ENCODE measurements at places on chromosomes 5 and 9. TPM values are rescaled to one million over a fixed set of nuclear protein-coding genes. Genes with fewer than 3 reads are reported as not detected.
A peak's percentile ranks its signal among the peaks of the same experiment; 100 is the strongest.

Gene PLPP7
- 6.3 TPM for total RNA-seq

Gene OR2K2
- total RNA-seq = not detected

Gene DTWD2
- 8.2 TPM for total RNA-seq

DNA sequence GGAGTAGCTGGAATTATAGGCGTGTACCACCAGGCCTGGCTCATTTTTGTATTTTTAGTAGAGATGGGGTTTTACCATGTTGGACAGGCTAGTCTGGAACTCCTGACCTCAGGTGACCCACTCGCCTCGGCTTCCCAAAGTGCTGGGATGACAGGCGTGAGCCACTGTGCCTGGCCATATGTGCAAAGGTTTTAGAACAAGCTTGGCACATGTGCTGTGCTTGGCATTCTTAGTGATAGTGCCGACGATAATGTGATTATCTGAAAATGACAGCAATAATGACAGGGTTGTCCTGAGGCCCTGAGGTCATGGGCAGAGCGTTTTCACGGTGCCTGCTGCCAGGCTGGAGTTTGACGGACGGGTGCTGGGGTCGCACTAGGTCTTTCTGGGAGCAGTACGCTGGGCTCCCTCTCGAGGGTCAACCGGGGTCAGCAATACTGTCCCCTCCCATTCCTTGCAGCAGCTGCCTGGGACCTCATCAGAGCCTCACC is 42.6 kb downstream of the HMCN2 start:
- no peak overlapping the region for H3K27ac ChIP-seq
- H3K27me3 ChIP-seq = no peaks in the 10 kb centered on the region
- no peaks in the 10 kb centered on the region for H3K4me1 ChIP-seq

GRCh38 chr5:126526493-126526892 is 68.5 kb downstream of the ALDH7A1 start:
- H3K27ac ChIP-seq = peak overlapping the region; percentile 83
- DNase-seq = no peak
- no peaks in the 10 kb centered on the region for H3K36me3 ChIP-seq
- H3K27me3 ChIP-seq = no peaks in the 10 kb centered on the region

GRCh38 chr9:69221036-69221435 is 47.0 kb downstream of the TJP2 start:
- no peaks in the 10 kb centered on the region for H3K36me3 ChIP-seq
- no peaks in the 10 kb centered on the region for H3K4me1 ChIP-seq
- no peak for DNase-seq
- H3K4me3 ChIP-seq = no peak overlapping the region

Gene SLC45A2
- not detected for total RNA-seq

GRCh38 chr5:57410374-57411320 is 72.0 kb downstream of the ACTBL2 start:
- H3K36me3 ChIP-seq = no peaks in the 10 kb centered on the region
- no peak for DNase-seq
- no peak overlapping the region for H3K4me3 ChIP-seq
- H3K4me1 ChIP-seq = no peaks in the 10 kb centered on the region

Gene PCDHB11
- total RNA-seq = 9.8 TPM

Gene ARSB
- total RNA-seq = 10.0 TPM

GRCh38 chr5:129853588-129853987 is 50.7 kb upstream of the CHSY3 start:
- no peaks in the 10 kb centered on the region for H3K36me3 ChIP-seq
- no peaks in the 10 kb centered on the region for H3K4me1 ChIP-seq
- H3K27ac ChIP-seq = no peak overlapping the region

Gene LCN12
- not detected for total RNA-seq
